ENCODE measurements at places on chromosomes 7 and 10.

DNA sequence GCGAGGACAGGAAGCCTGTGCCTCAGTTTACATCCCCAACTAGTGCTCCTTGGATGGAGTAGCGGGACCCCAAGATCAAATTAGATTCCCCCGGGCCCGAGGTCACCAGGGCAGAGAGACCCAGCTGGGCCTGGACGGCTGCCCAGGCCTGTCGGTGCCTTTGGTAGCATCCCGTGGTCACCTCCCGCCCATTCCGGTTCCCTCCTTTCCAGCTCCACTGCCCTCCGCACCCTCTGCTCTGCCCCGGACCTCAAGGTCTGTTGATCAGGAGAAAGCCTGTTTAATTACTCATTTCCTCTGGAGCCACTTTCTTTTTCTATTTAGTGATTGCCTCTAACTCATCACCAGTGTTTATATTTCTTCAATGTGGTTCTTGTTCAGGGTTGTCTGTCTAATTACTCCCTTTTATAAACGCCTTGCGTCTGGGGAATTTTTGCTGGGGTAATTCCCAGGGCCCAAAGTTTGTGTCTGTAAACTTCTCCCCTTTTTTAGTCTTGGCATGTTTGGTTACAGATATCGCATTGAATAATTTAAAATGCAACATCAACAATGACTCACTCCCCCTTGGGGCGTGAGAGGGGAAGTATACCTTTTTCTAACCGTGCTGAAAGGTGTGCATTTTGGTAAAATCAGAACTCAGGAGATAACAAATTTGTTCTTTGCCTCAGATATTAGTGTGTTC lies 1.9 kb downstream of the FOXK1 start:
- DNase-seq = peak; percentile 47

DNA sequence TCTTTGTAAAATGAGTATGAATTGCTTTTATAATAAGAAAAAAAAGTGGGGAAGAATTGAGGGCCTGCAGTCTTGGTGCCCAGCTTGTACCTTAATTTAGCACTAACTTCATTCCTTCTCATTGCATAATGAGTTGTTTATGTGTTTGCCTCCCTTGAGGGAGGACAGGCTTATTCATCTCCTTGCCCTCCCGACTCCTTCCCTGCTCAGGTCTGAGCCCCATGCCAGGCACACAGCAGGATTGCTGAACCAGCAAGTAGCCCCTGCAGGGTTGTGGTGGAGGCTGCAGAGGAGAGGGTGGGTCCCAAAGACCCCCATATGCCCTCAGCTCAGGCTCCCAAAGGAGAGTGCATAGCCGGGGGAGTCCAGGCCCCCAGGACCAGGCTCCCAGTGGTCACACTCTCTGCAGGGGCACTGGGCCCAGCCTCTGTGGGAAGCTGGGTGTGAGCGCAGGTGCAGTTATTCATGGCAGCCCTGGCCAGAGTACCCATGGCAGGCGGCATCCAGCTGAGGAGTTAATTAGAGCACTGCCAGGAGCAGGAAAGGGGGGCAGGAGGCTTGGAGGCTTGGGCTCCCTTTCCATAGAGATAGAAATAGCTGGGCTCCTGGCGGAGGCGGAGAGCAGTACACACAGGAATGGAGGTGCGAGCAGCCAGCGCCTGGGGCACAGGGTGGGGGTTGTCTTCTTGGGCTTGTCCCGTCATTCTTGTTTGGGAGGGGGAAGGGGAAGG lies 28.2 kb upstream of the GOLGA7B start:
- DNase-seq = no peak

- no peak for DNase-seq
Observed at GRCh38 chr7:48811071-48811470, 113.3 kb upstream of the CDC14C start.

GRCh38 chr10:102644066-102644645 lies at the start of gene TRIM8:
Gene TRIM8 (plus strand): TSS chr10:102644479. CDS start chr10:102644618, 139 bp downstream.
- DNase-seq = no peak

All from glomerular endothelial cell (primary cell).